ENCODE measurements at places on chromosomes 2 and 18.

DNA sequence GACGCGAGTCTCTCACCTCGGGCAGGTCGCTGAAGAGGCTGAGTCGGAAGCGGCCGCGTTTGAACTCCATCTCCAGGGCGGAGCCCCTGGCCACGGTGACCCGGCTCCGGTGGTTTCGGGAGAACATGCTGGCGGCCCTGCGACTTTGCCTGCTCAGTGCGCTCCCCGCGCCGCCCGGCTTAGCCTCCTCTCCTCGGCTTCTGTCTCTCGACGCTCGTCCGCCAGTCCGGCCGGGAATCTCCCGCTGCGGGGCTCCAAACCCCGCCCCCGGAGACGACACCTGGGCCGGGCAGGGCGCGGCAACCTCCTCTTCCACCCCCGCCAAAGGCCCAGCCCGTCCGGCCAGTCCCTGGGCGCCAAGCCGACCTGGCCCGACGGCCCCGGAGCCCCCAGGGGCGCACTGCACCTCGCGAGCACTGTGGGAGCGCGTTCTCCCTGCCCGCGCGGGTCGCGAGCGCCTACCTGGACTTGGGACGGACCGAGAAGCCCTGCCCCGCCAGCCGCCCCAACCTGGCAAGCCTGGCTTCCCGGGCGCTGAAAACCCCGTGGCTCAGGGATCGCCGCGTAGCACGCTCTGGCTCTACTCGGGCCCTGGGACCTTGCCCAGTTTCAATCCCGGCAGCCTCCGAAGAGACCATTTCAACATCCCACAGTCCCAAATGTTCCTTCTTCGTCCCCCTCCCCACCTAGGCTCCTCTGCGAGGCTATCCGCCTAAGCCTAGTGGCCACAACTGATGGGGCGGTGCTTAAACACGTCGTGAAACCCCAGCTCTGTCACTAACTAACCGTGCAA is at the start of gene RTKN:
Gene RTKN (minus strand): TSS at position 248 of the 793 bp plus-strand sequence. CDS start 121 bp downstream, at position 127.
- peak; percentile 40 for DNase-seq

- peak; percentile 14 for DNase-seq
Observed at GRCh38 chr2:203453858-203454451, 81.1 kb downstream of the RAPH1 start.

DNA sequence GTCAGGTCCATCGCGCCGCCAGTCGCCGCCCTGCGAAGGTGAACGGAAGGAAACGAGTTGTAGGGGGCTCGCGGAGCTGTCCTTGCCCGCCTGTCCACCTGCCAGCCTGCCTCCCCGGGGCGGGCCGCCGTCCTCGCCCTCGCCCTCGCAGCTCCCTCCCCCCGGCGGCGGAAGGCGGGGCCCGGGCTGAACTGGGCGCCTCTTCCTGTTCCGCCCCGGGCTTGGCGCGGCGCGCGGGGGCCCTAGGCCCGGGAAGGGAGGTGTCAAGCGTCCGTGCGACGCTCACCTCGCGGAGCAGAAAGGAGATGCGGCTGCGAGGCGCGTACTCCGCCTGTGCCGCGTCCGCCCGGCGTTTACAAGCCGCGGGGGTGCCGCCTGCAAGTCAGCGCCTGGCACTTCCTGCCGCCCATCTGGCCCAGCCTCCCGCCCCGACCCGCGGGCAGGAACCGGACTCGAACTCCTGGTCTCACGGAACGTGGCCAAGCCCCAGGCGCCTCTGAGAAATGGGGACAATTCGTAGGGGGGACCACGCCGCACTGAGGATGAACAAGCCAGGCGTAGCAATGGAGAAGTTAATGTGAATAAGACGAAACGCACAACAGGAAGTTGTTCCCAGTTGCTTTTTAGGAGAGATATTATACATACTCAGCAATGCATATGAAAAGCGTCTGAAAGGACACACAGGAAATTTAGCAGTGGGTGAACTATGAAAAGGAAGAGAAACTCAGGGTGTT is at the start of gene CNPPD1:
Gene CNPPD1 (minus strand): TSS at position 108 of the 734 bp plus-strand sequence. CDS start 97 bp downstream, at position 11.
- DNase-seq: peak; percentile 86

- no peak for DNase-seq
Observed at GRCh38 chr2:1744151-1744445, 217 bp downstream of the PXDN start.

DNA sequence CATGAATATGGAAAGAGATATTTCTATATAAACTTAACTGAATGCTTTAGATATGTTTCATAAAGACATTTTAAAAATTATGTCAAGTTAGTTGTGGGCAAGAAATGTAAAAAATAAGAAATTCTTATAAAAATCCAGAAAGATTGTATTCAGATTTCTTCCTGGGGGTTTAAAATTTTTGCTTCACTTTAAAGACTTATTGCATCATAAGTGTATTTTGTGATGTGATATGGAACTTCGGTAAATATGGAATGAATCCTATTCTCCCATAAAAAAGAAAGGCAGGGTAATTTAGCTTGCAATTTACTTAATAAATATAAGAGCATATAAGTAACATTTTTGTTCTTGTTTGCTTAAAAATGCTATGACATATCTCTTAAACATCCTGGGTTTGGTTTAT is 104.8 kb upstream of the CWC22 start:
- DNase-seq: no peak

DNA sequence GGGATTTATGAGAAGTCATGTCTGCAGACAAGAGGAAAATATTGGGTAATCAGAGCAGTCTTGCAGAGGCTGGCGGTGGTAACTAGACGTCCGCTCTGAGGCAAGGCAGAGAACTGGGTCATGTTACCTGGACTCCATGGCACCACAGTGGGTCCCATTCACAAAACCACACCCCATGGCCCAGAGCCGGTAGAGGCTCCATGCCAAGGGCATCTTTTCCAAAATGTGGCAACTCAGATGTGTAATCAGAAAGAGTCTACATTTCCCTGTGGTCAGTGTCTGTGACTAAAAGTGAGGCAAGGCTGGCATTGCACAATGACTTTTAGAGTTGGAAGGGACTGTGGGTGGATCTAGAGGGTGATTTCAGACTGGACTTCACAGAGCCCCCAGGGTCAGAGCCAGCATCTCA is 113.1 kb downstream of the MREG start:
- DNase-seq: no peak

- no peak for DNase-seq
Observed at GRCh38 chr2:110903548-110903947, 171.2 kb downstream of the ACOXL start.

DNA sequence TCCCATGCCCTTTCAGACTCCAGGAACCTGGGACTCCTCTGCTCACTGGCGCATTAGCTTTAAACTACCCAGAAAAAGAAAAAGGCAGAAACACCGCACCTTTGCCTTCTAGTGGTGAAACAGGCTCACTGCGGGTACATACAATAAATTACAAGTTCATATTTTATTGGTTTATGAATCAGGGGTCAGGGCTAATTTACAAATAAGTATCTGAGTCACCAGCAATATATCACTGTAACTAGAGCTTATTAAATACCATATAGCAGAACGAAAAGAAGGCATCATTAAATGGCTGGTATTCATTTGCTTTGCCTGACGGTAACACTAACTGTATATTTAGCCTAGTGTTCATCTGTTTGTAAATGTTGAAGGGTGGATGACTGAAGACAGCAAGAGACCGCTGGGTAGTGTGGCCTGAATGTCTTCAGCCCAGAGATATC is 26.9 kb upstream of the DTNB start:
- DNase-seq: peak; percentile 21

DNA sequence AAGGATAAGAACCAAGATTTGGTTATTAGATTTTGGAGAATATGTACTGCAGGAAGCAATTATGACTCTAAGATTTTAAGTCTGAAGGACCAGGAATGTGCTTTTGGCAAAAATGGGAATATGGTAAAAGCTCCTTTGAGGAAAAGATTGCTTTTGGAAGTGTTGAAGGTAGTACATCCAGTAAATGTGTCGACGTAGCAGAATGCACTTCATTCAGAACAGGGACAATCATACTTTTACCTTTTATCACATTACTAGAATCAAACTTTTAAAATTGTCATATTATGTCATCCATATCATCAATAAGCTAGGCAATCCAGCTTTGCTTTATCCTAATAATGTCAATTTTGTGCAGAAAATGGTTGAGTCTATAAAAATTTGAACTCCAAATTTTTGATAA is 74.3 kb upstream of the MSTN start:
- DNase-seq: no peak

DNA sequence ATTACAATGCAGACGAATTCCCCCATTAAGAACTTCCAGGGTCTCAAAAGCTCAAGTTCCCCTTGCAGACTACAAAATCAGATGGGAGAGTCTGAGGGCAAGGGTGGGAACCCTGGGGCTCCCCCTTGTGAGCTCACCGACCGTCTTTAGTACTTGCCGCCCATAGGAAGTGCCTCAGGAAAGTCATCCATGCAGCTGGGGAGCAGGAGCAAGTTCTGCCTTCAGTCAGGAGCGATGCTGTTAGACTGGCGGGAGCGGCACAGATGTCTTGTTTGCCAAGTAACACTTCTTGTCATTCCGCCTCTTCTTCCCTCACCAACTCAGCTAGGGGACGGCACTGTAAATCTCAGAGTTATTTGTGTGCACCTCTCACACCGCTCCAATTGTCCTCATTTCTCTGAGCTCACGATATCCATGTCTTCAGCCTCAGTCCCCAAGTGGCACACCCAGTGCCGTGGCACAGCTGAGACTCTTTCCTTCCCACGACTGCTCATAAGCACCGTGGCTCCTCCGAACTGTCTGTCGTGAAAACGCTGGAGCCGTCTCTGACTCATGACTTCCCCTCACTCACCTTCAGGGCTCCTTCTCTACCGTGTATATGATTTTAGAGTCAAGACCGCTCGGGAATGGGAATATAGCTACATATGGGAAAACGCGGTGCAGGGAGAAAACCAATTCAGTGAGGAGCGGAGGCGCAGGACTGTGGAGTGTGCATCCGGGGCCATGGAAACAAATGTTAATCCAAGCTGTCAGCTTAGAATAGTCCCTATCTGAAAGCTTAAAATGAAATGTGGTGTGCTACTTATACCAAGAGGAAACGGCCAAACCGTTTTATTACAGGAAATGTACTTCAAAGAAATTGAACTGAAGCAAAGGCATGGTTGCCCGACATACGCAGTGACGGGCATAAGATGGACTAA is 34.0 kb downstream of the UXS1 start:
- peak; percentile 65 for DNase-seq

DNA sequence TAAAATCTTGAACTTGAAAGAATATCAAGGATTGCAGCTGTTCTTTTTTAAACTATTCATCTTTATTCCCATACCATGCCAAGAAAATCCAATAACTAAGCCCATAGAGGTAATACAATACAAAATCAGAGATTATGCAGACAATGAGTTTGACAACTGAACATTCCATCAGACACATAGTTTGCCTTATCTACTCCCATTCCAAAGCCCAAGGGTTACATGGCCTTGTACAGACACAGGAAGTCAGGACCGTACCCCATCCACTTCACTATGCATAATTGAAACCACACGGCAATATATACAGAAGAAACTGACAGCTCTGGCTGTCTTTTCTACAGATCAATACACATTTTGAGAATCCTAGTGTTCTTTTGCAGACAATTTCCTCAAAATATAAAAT is 181.3 kb downstream of the TMX3 start:
- no peak for DNase-seq

GRCh38 chr2:233418761-233419546 is 64.7 kb downstream of the DGKD start:
- DNase-seq: peak; percentile 60

DNA sequence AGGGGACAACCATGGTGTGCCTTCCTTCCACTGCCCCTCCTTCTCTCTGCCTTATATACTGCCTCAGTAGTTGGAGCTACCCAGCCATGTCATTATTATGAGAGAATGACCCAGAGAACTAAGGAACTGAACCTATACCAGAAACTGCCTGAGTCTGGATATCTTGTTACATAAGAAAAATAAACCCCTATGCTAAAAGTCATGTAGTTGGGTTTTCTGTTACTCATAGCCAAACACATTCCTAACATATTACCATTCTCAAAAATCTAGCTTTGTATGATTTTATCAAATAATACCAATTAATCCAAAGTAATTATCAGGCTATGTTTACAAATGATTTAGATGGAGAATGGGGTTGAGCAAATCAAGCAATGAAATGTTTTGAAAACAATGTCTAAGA is 15.0 kb upstream of the KLF7 start:
- DNase-seq: no peak

All from activated CD4-positive, alpha-beta T cell treated with anti-CD3 and anti-CD28 coated beads, Interleukin-2, amount 50 U/mL, for 48 hours (primary cell).